Stimulated activated CD8-positive, alpha-beta memory T cell treated with anti-CD3 and anti-CD28 coated beads, Interleukin-4, amount 100 ng/mL, for 24 hours (primary cell): ENCODE measurements at places on chromosomes 2 and 18.
A peak's percentile ranks its signal among the peaks of the same experiment; 100 is the strongest.

- no peak for DNase-seq
Measured at GRCh38 chr18:44958455-44958854, 277.8 kb downstream of the SETBP1 start.

DNA sequence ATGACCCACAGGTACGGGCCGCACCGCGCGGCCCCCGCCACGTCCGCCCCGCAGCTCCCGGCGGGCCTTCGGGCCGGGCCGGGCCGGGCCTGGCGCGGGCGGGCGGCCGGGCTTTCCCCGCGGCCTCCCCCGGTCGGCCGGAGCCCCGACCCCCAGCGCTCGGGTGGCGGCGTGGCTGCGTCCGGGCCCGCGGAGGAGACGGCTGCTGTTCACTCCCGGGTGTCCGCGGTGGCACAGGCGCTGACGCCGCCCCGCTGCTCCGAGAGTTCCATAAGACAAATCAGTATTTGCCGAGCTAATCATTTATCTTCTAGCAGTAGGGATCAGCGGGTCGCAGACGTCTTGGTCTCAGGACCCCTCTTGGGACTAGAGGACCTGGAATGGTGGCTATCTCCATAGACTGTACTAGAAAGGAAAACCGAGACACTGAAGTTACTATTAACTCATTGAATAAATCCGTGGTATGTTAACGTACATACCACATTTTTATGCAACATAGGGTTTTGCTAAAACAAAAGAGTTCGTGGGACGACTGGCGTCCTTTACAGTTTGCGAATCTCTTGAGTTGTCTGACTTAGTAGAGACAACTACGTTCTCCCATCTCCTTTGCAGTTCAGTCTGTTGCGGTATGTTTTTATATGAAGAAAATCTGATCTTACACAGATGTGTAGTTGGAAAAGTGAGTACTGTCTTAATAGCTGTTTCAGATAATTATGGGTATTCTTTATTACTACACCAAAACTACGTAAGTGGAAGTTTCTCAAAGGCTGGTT is 500 bp downstream of the LIMS1 start:
- peak; percentile 22 for DNase-seq

GRCh38 chr2:197960786-197961185 is 156.4 kb downstream of the PLCL1 start:
- no peak for DNase-seq

DNA sequence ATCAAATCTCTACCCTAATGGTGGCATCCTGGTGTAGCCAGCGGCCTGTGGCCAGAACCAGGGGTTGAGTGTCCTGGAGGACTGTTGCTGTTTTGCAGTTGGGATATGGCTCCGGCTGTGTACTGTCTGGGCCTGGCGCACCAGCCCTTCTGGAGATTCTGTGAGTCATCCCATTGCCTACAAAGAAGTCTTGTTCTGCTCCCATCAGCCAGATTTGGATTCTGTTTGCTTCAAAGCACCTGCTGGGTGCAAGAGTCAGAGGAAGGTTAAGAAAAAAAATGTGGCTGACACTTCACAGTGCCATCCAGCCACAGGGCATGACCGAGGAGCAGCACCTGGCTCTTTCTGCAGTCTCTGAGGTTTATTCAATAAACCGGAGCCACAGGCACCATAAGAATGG is 41.0 kb upstream of the ASAP2 start:
- DNase-seq, result no peak

DNA sequence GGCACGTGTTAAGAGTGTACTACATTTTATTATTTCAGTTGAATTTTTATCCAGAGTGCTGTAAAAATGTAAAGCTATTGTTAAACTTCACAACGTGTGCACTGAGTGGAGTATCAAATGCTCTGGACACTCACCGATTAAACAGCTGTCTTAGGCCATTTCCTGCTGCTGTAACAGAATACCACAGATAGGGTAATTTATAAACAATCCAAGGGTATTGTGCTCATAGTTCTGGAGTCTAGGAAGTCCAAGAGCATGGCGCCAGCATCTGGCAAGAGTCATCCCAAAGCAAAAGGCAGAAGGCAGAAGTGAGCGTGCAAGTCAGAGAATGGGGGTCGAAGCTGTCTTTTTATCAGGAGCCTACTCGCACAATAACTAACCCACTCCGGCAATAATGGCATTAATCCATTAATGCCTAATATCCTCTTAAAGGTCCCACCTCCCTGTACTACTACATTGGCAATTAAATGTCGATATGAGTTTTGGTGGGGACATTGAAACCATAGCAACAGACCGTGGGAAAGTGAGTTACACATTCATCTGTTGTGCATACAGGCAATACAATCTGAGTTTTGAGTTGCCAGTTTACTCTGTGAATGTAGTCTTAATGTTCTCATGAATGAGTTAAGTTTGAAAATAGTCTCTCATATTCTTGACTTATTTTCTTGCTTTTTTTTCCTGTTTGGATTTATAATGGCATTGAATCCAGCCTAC is 64.8 kb downstream of the ARMC9 start:
- no peak for DNase-seq

- DNase-seq, result no peak
Measured at GRCh38 chr2:102144128-102144527, 1.6 kb downstream of the IL1R1 start.

DNA sequence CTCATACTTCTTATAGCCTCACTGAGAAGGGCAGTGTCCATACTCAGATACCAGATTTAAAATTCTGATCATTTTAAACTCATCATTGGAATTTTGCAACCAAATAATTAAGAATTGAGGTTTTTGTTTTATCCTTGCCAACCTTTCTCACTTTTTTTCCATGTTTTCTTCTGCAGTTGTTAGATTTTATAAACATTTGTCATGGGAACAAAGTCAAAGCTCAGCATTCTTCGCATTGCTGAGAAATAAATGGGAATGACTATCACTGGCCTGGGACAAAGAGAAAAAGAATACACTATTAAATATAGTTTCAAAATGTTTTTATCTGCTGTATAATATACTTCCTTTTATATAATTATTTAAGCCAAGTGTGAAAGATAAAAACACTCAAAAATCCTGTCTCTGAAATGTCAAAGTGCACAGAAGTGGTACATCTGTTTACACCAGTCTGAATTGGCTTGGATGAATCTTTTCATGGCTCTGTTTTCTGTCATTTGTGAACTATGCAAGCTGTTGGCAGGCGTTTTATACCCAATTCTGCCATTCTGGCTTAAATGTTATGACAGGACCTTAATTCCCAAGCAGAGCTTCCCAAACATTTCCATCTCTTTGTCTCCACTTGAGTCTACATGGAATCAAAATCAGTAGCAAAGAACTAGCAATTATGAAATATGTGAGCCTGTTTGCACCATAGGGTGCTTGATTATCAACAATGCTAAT is 249.3 kb upstream of the SYT4 start:
- DNase-seq, result no peak

- DNase-seq, result no peak
Measured at GRCh38 chr2:25158096-25158852, 10.1 kb downstream of the POMC start.

DNA sequence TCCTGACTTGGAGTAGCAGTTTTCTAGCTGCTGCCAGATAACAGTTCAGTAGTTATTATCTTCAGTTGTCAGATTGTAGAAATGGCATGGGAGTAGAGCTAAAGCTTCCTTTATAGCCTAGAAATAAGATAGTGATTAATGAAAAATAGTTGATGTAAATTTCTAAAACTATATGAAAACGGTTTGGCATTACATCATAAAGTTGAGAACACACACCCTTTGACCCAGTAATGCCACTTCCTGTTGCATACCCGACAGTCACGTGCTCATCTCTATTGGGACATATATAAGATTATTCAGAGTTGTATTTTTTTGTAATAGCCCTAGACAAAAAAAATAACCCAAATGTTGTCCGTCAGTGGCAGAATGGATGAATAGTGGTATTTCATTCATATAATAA is 39.4 kb upstream of the ASB1 start:
- no peak for DNase-seq

GRCh38 chr2:120499784-120500495 is 154.0 kb downstream of the INHBB start:
- no peak for DNase-seq

- DNase-seq, result no peak
Measured at GRCh38 chr2:134366359-134366758, 112.5 kb downstream of the MGAT5 start.

DNA sequence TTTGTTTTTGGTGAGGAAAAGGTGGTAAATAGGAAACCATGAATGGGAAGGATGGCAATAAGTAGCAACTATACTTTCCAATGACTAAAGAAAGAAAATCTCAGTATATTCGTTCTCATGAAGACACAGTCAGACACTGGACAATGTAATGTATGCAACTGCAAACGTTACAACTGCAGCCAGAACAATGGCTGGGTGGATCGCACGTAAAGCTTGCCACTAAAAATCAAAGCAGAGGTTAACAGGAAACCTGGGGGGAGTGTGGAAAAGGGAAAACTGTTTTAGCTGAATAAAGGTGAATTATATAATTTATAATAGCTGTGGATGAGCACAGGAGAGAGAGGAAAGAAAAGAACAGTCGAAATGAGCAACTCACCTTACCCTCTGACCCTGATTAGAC is 33.3 kb downstream of the NEMP2 start:
- no peak for DNase-seq

DNA sequence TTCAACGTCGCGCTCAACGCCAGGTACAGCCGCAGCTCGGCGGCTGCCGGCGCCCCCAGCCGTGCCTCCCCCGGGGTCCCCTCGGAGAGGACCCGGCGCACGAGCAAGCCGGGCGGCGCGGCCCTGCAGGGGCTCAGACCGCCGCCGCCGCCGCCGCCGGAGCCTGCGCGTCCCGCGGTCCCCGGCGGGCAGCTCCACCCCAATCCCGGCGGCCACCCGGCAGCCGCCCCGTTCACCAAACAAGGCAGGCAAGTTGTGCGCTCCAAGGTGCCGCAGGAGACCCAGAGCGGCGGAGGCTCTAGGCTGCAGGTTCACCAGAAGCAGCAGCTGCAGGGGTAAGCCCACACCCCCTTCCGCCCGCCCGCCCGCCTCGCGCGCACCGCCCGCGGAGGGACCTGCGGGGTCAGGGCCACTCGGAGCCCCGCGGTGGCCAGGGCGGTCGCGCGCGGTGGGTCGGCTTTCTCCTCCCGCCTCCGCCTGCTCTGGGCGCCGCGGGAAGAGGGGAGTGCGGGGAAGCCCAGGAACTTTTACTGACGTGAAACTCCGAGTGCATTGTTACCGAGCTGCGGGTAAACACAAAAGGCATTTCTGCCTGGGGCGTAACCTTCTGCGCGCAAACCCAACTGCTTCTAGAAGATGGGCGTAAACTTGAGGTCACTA is 861 bp downstream of the LTBP1 start:
- no peak for DNase-seq

- DNase-seq, result no peak
Measured at GRCh38 chr2:175009917-175010621, 4.9 kb upstream of the CHN1 start.

DNA sequence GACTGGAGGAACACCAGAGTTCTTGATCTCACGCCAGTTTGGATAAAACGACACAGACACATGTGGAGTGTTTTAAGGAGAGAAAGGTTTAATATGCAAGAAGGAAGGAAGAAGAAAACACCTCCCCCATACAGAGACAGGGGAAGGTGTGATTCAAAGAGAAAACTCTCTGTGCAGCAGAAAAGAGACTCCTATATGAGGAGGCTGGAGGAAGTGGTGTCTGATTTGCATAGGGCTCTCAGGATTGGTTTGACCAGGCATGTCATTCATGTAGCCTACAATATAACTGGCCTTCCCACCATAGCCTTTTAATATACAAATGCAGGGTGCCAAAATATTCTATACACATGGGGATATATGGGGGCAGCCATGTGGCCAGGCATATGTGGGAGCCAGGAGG is 1386.5 kb downstream of the RPIA start:
- DNase-seq, result no peak

GRCh38 chr2:9258953-9259399 is 52.4 kb downstream of the ASAP2 start:
- DNase-seq, result no peak

DNA sequence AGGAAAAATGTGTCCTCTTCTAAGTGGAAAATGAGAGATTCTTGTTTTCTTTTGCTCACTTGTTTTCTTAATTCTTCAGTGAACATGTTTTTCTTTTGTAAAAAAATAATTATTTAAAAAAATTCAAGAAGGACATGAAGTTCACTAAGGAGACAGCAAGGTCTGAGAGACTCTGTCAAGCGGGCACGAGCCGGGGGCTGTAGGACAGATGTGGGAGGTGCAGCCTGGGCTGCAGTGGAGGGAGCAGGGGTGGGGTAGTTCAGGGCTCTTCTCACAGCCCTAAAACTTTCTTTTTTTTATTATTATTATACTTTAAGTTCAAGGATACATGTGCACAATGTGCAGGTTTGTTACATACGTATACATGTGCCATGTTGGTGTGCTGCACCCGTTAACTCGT is 4.3 kb upstream of the HDAC4 start:
- no peak for DNase-seq
